ENCODE measurements at places on chromosomes 1 and 21.

DNA sequence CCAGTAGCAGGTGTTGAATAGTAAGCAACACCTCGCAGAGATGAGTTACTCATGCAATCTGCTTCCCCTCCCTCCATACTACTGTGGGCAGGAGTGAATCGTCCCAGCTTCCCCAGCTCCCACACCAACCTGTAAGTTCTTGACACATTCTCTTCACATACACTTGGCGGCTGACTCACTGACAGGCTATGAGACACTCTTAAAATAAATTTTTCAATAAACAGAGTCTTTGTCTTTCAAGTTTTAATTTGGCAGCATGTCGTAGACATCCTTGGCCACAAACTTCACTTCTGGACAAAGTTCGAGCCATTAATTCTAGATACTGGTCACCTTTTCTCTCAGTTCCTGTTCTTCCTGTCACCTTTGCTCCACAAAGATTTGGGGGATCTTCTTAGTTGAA is 290.7 kb downstream of the TM2D1 start:
- peak; percentile 24 for DNase-seq

GRCh38 chr21:35506771-35507170 is 457.7 kb upstream of the RUNX1 start:
- DNase-seq: no peak

GRCh38 chr21:33686386-33686785 is 44.1 kb downstream of the ITSN1 start:
- no peak for DNase-seq

DNA sequence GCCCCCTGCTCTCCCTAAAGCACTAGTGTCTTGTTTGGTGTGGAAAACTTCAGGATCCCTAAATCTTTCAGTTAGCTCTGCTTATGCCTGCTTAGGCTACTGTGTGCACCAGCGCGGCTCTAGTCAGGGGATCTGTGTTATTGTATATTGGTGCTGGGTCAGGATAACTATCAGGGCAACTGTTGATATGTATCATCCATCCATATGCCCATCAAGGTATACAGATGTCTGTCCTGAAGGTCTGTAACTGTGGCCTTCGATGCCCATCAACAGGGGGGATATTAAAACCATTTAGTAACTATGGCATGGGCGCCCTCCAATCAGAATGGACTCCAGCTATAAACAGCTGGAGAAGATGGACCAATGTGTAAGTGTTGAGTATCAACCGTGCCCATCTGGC is 12.4 kb downstream of the NT5C1A start:
- no peak for DNase-seq

DNA sequence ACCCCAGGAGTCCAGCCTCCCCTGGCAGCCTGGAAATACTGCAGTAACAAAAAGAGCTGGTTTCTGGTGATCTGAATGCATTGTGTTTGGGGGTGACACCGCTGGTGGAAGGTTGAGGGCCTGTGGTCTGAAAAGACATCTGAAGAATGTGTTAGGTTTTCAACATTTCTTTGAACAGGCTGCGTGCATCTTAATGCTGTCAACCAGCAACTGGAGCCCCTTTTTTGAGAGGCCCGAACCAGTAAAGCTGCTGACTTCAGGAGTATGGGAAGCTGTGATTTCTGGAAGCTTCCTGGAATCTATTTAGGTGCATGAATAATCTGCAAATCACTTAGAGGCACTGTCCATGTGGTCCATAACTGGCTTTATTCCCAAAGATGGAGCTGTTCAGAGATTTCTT is 17.0 kb downstream of the ATP5PO start:
- no peak for DNase-seq

DNA sequence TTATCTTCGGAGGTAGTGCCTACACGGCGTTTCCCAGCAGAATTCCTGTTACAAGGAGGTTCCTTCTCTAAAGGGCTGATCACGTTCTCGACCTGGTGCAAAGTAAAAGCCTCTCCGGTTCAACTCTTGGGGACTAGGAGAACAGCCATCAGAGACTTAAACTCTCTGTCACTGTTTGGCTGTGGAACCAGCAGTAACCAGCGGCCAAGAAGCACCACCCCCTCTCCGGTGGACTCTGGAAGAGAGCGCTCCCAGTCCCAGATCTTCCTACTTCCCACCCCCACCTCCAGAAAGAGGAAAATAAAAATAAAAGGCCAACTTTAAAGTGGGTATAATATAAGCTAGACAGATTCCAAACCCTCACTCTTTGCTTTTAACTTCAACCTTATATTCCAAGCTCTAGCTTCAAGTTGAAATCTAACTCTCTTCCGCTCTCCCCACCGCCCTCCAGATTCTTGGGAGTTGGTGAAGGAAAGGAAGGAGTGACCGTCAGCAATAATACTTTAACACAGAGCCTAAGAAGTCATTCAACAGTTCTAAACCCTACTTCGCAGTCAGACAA is 2.9 kb downstream of the BRINP3 start:
- DNase-seq: peak; percentile 46

GRCh38 chr1:39852876-39853275 is 30.4 kb downstream of the TRIT1 start:
- DNase-seq: no peak

DNA sequence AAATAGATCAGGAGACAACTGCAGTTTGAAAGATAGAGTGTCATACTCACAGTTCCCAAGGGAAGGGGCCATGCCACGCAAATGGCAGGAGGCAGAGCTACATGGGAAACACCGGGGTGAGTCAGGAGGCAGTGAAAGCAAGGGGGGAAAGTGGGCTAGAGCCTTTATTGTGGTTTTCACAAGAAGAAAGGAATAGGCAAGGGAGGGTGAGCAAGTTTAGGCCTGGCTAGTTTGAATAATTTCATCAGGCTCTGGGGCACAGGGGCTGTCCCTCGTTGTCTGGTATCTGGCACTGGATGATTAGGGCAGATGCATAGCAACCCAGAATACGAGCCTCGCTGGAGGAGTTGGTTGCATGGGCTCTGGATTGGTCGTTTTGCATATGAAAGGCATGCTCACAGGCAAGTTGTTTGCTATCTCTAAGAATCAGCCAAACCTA is 17.0 kb upstream of the ITLN2 start:
- no peak for DNase-seq

- no peak for DNase-seq
Measured at GRCh38 chr1:99751877-99752504, 14.4 kb downstream of the FRRS1 start.

DNA sequence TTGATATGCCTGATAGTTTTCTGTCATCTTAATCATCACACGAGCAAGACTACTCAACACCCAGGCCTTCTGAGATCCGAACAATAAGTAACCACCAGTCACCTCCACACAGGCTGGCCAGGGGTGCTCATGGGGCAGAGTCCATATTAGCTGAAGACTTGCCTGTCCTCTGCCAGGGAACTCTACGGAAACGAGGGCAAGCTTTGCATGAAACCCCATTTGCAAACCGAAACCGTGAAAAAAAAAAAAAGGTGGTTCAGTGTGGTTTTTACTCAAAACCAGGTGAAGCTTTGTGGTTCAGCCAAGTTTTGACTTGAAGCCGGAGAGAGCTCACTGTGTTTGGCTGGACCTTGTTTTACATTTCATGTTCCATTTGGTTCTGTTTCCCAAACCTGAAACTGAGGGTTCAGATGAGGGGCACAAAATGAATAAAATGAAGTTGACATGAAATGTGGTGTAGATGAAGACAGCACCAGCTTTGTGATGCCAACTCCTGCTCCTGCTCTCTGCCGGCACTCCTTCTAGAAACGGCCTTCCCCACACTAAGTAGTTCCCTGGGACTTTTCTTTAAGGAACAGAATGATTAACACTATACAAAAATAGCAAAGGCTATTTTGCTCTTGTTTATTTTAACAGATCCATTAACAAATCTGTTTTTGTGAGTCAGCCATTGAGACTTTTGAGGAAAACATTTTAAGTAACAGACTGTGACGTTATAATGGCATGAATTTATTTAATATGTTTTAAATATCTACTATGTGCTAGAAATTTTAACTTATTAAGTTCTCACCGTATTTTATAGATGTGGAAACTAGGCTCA is 74.7 kb downstream of the RUNX1 start:
- no peak for DNase-seq

GRCh38 chr1:183654706-183655105 is 1.6 kb upstream of the APOBEC4 start:
- no peak for DNase-seq

DNA sequence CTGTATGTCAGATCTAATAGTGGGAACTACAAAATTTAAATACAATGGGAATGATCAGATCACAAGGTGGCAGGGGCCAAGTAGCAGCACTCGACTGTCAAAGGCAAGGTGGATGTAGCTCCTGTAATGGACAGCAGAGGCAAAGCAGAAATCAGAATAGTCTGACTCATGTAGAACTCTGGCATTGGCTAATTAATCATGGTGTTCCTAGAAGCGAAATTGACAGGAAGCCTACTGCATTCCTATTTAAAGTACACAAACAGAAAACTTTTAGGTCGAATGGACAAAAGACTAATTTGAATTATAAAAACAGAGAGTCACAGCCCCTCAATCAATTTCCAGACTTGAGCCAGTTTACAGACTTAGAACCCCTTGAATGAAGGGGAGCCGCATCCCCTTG is 17.4 kb upstream of the IL12RB2 start:
- DNase-seq: no peak

GRCh38 chr1:66000033-66000637 is 207.4 kb downstream of the PDE4B start:
- DNase-seq: no peak

DNA sequence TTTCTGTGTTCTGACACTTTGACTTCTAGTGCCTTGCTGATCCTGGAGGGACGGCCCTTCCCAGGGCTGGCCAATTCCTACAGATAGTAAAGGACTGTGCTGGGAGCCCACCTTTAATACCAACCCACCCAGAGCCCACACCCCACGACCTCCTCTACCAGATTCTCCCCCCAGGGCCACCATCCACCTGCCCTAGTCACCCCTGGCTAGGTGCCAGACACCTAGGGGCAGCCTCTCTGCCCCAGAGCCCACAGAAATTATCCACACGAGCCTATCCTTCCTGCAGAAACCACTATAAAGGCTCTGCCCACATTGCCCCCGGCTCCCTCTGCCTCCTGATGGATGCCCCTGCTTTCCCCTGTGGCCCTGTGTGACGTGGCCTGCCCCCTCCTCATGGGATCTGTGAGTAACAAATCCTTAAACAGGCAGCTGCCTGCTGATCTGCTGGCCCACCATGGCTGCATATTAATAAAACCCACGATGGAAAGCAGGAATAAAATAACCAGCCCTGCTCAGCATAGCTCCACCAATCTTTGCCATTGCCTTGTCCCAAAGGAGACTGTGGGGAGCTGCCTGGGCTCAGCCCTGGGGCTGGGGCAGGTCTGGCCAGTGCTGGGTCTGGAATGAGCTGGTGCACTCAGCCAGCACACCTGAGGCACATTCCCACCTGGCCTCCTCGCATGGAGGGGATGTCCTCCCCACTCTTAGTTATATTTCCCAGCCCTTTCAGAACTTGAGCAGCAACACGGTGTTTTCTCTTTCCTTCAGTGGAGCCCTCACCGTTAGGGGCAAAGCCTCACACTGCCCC is 488.5 kb downstream of the NPHP4 start:
- no peak for DNase-seq

- DNase-seq: no peak
Measured at GRCh38 chr1:33560680-33561079, 88.2 kb downstream of the ZSCAN20 start.

DNA sequence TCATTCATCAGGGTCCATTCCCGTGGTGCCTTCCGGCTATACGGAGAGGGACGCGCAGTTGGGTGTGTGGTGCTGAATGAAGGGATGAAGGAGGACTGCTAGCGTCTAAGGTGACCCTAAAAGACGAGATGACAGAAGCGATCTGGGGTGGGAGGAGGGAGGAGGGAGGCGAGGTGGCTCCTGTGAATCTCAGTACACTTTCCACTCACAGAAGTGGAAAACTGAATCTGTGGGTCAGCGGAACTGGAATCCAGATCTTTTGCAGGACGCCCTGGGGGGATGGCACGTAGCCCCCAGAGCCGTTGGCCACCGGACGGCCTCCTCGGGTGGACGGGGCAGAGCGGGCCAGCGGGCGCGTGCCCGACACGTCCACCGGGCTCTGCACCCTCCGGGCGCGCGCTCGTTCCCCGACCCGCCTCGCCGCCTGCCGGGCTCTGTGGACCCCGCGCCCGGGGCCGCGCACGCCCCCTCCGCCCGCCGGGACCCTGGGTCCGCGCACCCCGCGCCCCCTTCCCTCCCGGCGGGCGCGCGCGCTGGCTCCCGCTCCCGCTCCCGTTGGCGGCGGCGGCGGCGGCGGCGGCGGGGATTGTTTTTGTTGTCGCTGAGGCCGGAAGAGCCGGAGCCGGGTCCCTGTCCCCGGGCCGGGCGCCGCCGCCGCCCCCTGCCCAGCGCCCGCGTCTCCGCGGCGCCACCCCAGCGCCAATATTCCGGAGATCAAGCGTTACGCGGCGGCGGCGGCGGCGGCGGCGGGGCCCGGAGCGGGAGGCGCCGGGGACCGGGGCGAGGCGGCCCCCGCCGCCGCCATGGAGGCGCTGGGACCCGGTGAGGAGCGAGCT is at the start of gene AGO4:
AGO4 (plus strand) TSS at position 403 of the 836 bp plus-strand sequence; CDS start at position 804, 401 bp downstream.
- peak; percentile 70 for DNase-seq

DNA sequence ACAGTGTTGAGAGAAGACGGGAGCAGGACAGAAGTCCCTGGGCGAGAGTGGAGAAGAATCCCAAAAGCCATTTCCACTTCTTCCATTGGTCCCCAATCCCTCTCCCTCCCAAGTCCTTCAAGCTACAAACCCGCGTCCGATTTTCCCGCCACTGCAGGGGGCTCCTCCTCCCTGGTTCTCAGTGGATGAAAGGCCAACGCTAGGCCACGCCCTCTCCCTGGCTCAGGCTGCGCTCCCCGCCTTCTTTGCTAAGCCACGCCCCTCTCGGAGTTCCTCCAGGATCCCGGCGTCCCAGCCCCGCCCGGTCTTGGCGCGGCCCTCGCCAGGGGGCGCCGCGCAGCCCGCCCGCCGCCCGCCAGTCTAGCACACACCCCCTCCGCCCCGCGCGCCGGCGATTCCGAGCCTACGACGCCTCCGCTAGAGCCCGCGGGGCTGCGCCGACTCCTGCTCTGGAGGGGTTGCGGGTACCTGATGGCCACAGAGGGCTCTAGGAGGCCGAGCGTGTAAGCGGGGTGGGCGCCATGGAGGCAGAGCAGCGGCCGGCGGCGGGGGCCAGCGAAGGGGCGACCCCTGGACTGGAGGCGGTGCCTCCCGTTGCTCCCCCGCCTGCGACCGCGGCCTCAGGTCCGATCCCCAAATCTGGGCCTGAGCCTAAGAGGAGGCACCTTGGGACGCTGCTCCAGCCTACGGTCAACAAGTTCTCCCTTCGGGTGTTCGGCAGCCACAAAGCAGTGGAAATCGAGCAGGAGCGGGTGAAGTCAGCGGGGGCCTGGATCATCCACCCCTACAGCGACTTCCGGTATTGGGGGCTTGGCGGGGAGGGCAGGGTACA is at the start of gene HCN3:
HCN3 (plus strand) TSS at position 394 of the 832 bp plus-strand sequence; CDS start at position 522, 128 bp downstream.
- peak; percentile 96 for DNase-seq

DNA sequence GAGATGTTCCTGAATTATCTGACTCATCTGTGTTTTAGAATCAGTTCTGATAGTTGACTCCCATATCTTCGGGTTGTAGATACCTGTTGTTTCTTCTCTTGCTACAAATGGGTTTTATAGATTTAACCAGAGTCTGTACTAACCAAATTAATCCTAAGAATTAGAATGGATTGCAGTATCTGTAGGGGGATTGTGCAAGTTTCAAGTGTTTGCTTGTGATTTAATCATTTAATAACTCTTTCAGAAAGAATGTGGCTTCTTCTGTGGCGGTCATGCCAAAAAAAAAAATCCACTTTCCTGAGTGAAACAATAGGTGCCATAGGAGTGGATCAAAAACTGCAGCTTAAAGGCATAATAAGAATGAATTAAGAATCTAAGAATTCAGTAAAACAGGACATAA is 9.4 kb downstream of the IPO9 start:
- no peak for DNase-seq

All from occipital lobe (tissue), 3 donors.